Upper lobe of left lung (tissue), 6 donors: ENCODE measurements at places on chromosomes 1 and 21. TPM values are rescaled to one million over a fixed set of nuclear protein-coding genes. Genes with fewer than 3 reads are reported as not detected.
A peak's percentile ranks its signal among the peaks of the same experiment; 100 is the strongest.

- no peaks in the 10 kb centered on the region for H3K27me3 ChIP-seq
- H3K27ac ChIP-seq = no peak overlapping the region
- H3K4me3 ChIP-seq = no peak overlapping the region
Measured at GRCh38 chr21:38637161-38637560, 138.9 kb upstream of the ERG start.

GRCh38 chr1:117335376-117336086, 31.7 kb upstream of the MAN1A2 start:
- H3K4me3 ChIP-seq = no peak overlapping the region
- no peaks in the 10 kb centered on the region for H3K27me3 ChIP-seq
- no peak for DNase-seq

GBP7 gene
- total RNA-seq = 0.34 TPM

DNA sequence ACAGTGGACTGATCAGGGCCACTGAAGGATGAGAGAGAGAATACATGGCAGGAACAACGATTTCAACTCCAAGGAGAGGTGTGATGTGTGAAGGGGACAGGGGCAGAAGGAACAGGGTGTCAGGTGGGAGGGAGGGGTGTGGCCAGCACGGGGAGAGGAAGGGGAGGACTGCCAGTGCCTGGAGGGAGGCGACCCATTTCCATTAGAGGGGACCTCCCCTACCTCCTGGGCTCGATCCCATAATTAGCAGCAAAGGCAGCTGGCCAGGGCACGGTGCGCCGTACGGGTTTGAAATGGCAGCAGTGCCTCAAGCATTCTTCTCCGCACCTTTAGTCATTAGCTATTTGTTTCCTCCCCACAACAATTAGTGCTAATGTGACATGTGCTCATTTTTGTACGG, 22.7 kb downstream of the CRYAA start:
- no peaks in the 10 kb centered on the region for H3K27me3 ChIP-seq
- H3K4me1 ChIP-seq = peaks cover 6% of the 10 kb centered on the region
- no peak overlapping the region for H3K4me3 ChIP-seq
- H3K36me3 ChIP-seq = no peaks in the 10 kb centered on the region
- no peak overlapping the region for H3K27ac ChIP-seq

GRCh38 chr1:50424045-50424883, 1.0 kb upstream of the DMRTA2 start:
- no peaks in the 10 kb centered on the region for H3K36me3 ChIP-seq
- H3K27me3 ChIP-seq = peaks cover 43% of the 10 kb centered on the region
- H3K4me3 ChIP-seq = peak overlapping the region; percentile 49
- no peak for DNase-seq
- peaks cover 77% of the 10 kb centered on the region for H3K4me1 ChIP-seq
